ENCODE measurements at places on chromosomes 13 and 19.

DNA sequence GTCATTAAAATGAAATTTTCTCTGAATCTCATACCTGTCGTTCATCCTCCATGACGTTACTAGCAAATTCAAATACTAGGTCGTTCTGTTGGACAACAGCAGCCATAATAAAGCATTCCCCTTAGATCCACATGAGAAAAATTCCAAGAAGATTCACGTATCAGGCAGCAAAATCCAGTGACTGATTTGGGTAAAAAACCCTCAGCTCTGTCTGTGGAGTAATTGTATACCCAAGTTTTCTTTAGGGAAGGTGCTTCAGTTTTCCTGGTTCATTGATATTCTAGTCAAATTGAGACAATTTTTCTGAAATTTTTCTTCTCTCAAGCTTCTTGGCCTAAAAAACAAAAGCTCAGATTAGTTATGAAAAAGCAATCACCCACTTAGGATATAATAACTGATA, 37.2 kb downstream of the ELF1 start:
- DNase-seq = no peak

DNA sequence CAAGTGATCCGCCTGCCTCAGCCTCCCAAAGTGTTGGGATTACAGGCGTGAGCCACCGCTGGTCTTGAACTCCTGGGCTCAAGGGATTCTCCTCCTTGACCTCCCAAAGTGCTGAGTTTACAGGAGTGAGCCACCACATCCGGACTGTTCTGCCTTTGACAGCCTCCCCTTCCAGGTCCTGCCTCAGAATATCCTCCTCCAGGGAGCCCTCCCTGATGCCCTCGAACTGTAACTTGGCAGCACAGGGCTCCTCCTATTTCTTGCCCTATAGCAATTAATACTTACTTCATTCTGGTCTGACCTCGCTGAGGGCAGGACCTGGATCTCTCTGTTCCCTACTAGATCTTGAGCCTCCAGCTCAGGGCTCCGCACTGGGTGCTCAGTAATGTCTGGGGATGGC, 5.9 kb downstream of the CPT1C start:
- DNase-seq = no peak

DNA sequence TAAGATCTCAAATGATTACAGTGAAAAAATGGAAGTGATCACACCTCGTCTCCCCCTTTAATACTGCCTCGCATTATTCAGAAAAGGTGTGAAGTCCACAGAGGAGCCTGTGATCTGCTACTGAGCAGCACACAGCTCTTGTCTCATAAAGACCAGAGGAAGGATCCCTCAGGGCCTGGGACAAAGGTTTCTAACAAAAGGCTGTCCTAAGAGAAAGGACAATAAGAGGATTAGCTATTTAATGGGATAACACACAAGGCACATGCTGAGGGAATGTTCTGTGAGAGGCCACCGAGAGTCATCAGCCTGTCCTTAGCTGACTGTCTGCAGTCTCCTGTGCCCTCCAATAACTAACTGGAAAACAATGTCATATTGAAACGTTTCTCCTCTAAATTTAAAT, 26.7 kb downstream of the EBPL start:
- no peak for DNase-seq

DNA sequence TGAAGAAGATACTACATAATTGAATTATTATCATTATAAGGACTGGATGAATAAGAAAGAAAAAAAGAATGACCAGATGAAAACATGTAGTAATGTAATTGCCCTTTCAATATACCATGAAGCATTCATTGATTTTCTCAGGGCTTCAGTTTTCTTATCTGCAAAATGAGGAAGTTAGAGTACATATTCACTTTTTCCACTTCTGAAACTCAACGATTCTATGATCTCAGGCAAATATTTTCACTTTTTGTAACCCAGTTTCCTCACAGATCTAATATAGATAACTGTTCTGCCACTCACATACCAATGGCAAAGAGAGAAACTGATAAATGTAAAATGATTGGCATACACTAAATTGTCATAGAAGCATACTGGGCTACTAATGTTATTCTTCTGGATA, 856.6 kb upstream of the KLHL1 start:
- DNase-seq = no peak

- no peak for DNase-seq
Measured at GRCh38 chr19:34034318-34034846, 137.9 kb upstream of the LSM14A start.

DNA sequence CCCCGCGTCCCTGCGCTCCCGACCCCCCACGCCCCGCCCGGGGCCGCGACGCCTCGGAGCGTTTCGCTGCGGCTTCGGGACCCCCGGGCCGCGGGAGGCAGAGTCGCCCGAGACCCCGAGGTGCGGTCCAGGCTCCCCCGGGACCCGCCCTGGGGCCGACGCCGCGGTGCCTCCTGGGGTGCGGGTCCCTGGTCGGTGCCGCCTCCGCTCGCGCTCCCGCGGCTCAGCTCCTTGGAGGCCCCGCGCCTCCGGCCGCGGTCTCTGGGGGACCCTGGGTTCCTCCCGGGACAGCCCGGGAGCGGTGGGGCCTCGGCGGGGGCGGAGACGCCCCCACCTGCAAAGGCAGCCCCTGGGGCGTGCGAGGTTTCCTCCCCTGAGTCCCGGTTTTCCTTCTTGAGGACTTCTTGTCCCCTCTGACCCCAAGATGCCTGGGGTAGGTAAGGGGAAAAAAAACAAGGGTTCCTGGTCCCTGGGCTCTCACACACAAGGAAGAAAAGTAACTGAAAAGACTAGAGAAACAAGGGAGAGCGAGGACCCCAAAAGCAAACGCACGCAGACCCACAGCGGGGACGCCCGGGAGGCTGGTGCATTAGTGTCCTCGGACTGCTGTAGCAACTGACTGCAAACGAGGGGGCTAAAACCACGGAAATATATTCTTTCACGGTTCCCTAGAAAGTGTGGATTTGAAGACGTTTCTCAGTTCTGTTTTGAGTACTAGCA, 740 bp downstream of the ZNF555 start:
- DNase-seq = no peak

- no peak for DNase-seq
Measured at GRCh38 chr19:46209472-46209871, 20.1 kb upstream of the IGFL1 start.

GRCh38 chr19:41876847-41877832, at the start of gene CD79A:
TSS of gene CD79A (plus strand) at chr19:41877279. CDS start at chr19:41877305, 26 bp downstream.
- no peak for DNase-seq

- DNase-seq = no peak
Measured at GRCh38 chr19:34184880-34185491, 12.7 kb downstream of the LSM14A start.

GRCh38 chr19:57165846-57166245, 1.4 kb downstream of the DUXA start:
- DNase-seq = no peak

DNA sequence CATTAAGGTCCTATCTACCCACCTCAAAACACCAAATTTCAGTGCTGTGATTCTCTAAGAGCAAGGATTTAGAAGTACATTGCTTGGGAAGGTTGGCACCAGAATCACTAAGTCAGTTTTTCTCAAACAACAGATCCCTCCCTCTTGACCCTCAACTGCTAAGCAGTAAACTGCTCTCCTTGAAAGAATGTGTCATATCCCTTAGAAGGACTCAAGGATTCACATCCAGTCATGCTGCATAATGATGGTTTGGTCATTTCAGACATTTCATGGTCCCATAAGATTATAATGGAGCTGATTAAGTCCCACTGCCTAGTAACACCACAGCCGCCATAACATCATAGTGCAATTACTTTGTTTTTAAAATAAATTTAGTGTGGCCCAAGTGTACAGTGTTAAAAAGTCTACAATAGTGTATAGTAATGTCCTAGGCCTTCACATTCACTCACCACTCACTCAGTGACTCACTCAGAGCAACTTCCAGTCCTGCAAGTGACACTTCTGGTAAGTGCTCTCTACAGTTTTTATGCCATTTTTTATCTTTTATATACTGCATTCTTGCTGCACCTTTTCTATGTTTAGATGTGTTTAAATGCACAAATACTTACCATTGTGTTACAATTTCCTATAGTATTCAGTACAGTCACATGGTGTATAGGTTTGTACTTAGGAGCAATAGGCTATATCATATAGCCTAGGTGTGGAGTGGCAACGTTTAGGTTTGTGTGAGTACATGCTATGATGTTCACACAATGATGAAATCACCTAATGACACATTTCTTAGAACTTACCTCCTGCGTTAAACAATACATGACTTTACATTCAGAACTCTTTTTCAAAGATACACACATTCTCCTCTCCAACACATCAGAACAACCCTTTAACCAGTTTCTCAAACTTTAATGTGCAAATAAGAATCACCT, 15.7 kb upstream of the CCDC169 start:
- DNase-seq = no peak

- DNase-seq = no peak
Measured at GRCh38 chr19:41189425-41190065, 3.5 kb upstream of the CYP2S1 start.

GRCh38 chr19:44951179-44952159, 3.7 kb upstream of the CLPTM1 start:
- peak; percentile 34 for DNase-seq

- DNase-seq = no peak
Measured at GRCh38 chr13:29991343-29991742, 140.9 kb upstream of the UBL3 start.

DNA sequence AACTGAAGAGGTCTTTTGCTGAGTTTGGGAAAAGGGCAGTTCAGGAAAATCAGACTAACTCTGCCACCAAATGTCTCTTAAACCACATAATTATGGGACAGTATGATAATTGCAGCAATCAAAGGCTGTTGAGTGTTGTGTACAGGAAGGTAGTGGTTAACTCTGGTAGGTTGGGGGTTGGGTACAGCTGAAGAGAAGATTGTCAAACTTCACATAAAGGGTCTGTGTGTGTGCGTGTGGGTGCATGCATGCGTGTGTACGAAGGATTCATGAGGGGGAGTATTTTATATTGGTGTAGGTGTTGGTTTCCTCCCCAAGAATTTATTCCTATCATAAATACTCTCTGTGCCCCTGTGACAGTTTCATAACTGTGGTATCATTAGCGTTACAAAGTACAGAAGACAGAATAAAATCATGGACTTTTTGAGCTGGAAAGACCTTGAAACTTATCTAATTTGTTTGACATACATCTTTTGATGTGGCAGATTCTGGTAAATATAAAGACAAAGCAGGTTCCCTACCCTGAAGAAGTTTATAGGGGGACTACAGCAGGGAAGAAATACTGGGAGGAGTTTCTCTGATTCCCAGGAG, 94.1 kb downstream of the PCCA start:
- DNase-seq = no peak

- no peak for DNase-seq
Measured at GRCh38 chr13:43986421-43986981, 106.8 kb downstream of the LACC1 start.

DNA sequence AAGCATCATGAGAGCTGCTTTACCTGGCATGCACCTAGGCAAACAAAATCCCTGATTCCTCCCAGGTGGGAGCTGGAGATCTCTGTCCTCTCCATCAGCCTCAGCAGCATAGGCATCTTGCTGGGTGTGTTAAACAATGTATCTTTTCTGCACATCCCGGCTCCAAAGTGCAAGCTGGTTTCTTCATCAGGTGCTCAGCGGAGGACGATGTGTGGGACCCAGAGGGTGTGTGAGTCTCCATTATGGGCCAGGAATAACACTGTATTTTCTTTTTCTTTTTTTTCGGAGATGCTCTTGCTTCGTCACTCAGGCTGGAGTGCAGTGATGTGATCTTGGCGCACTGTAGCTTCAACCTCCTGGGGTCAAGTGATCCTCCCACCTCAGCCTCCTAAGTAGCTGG, 9.9 kb downstream of the CNFN start:
- DNase-seq = no peak

- DNase-seq = no peak
Measured at GRCh38 chr13:45941261-45941660, 89.7 kb upstream of the SIAH3 start.

- no peak for DNase-seq
Measured at GRCh38 chr19:42596391-42597072, 1.8 kb upstream of the CEACAM8 start.

DNA sequence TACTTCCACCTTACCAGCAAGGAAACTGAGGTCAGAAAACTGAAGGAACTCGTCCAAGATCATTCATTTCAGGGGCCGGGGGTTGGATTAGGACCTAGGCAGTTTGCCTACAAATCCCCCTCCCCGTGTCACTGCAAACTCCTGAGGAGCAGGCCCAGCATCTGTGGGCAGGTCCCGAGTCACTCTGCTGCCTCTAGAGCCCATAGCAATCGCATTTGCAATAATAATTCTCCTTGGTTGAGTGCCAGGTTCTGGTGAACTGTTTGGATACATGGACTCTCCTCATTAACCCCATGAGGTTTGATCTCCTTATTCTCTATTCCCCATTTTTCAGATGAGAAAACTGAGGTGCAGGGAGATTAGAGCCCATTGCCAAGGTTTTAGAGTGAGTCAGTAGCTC, 903 bp downstream of the PIN1 start:
- no peak for DNase-seq

GRCh38 chr19:6721138-6721474, 656 bp upstream of the C3 start:
- DNase-seq = no peak

GRCh38 chr19:27955485-27956480, 1257.2 kb downstream of the UQCRFS1 start:
- no peak for DNase-seq
